ENCODE measurements at places on chromosomes 7 and 10.

GRCh38 chr7:104653825-104654401 is 325.5 kb downstream of the LHFPL3 start:
- DNase-seq: no peak

DNA sequence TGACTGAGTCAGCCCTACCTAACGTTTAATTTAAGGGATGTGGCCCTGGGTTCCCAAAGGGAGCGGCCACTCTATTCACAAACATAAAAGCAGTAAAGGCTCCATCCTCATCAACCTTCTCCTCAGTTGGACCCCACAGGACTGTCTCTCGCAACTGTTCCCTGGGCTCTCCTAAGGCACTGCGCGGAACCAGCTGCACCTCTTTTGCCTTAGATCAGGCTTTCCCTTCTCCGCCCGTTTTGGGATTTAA is 689 bp upstream of the GTPBP4 start:
- DNase-seq: no peak

DNA sequence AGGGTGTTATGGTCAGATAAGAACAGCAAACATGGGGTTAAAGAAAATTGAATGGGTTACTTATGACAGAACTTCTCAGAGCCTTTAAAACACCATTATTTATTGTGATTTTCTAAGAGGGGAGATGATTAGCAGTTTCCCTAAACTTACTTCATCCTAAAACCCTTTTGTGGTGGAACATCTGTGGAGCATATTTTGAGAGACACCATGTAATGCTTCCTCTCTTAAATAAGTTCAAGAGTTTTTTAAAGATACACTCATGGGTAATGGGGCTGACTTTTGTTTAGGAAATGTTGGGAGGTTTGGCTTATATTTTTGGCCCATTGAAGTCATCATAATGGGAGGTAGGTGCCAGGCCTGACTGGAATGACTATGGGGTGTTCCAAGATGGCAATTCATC is 8.4 kb upstream of the PDCD4 start:
- no peak for DNase-seq

GRCh38 chr10:23379686-23380085 is 35.1 kb upstream of the C10orf67 start:
- DNase-seq: no peak

DNA sequence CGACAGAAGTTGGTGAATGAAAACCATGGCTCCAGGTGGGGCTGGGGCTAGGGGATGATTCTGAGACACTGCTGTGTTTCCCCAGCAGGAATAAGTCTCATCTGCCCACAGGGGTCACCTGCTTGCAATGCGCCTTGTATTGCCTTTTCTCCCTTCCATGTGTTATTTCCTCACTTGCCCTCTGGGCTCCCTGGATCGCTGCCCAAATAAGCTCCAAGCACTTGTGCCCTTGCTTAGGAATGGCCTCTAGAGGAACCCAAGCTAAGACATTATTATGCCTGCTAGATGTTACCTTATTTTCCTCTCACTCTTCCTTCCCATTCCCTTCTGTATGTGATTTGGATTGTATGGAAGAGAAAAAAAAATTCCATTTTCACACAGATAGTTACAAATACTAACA is 24.8 kb upstream of the PLPP4 start:
- DNase-seq: no peak

DNA sequence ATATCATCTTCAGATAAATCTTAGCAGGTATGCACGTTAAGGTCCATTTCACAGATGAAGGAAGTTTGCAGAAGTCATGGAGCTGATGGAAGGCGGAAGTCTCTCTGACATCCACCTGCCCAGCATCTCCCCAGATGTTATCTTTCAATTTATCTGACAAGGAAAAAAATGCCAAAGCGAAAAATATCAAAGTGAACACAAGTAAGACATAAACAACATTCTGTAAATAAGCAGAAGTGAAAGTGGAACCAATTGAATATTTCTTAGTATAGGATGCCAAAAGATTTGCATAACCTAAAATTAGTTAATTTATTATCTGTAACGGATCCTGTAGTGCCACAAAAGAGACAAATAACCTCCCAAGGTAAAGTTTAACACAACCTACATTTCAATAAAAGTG is 73.6 kb upstream of the NEBL start:
- DNase-seq: no peak

- no peak for DNase-seq
These were observed 20.1 kb downstream of the IFIT3 start for GRCh38 chr10:89347701-89348457.

DNA sequence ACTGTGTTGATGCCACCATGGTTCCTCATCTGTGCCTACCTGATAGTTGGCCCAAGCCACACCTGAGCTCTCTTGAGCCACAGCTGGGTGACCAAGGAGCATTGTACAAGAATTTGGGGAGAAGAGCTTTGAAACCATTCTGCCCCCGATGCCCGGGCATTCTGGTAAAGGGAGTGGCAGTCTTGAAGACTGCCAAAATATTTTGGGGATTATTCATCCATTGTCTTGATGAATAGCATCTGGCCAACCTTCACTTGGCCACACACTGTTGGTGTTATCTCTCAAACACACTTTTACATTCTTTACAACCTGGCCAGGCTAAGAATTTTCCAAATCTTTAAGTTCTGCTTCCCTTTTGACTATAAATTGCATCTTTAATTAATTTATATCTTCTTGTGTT is 113.1 kb upstream of the PCBD1 start:
- no peak for DNase-seq

DNA sequence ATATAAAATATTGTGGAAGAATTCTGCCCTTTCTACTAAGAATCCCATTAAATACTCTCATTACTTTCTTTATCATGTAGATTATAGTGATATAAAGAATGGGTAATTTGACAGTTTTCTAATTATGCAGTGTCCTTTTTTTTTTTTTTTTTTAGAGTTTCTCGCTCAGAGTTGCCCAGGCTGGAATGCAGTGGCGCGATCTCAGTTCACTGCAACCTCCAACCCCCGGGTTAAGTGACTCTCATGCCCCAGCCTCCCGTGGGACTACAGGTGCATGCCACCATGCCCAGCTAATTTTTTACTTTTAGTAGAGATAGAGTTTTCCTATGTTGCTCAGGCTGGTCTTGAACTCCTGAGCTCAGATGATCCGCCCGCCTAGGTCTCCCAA is 1143.4 kb upstream of the SORCS1 start:
- no peak for DNase-seq

DNA sequence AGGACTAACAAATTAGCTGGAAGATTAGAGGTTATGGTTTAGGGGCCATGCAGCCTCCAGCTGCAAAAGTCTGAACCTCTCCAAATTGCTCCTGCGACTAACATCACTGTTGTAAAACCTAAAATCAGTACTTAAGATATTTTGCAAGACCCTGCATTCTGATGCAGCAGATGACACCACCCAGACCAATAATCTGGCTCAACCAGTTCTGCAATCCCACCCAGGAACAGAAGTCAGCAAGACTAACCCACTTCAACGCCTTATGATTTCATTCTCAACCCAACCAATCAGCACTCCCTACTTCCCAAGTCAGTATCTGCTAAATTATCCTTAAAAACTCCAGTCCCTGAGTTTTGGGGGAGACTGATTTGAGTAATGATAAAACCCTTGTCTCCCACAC is 250.8 kb upstream of the MBL2 start:
- DNase-seq: no peak

DNA sequence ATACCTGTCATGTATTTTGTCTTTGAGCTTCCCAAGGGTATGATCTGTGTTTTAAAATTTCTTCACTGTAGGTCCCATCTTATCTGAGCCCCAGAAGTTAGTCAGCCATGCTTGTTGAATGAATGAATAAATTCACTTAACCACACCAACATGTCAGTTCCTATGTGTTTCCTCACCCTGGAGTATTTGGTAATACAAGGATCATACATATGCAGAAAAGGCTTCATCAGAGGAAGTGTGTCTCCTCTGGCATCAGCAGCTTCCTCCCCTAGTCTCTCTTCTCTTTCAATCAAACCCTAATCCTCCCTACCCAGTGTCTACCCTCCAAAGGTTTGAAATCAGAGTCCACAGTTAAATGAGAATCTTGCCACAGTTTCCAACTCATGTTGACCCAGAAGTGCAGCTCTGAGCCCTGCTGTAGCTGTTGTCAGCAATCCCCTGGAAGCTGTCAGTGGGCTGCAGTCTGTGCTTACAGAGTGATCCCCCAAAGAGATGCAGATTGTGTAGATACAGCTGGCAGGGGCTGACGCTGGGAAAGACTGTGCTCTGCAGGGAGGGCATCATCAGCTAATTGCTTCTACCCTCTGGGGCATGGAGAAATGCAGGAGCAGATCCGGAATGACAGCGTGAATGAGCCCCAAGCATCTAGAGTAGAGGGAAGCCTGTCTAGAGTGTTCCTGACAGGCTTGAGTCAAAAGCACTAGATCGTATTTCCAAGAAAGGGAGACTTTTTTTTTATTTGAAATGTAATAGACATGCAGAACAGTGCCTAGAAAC is 105.0 kb upstream of the WDR11 start:
- no peak for DNase-seq

- DNase-seq: no peak
These were observed 115.0 kb downstream of the TAF3 start for GRCh38 chr10:7933262-7933661.

DNA sequence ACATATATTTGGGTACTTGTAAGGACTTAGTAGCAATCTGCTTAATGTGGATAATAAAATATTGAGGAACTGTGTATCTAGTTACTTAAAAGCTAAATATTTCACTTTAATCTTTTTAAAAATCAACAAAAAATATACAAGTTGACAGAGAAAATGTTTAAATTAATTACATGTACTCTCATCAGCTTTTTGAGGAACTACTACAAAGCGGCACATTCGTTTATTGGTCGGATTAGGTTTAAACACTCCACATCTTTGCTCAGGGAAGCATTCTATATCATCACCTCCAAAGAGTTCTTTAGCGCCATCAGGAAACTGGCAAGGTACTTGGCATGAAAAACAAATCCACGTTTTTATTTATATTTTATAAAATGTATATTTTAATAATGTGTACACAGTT is 1.6 kb downstream of the ATOH7 start:
- DNase-seq: no peak

GRCh38 chr10:35136263-35136815 is 9.7 kb downstream of the CREM start:
- DNase-seq: no peak

- DNase-seq: no peak
These were observed 282.8 kb upstream of the MGMT start for GRCh38 chr10:129184196-129184595.

DNA sequence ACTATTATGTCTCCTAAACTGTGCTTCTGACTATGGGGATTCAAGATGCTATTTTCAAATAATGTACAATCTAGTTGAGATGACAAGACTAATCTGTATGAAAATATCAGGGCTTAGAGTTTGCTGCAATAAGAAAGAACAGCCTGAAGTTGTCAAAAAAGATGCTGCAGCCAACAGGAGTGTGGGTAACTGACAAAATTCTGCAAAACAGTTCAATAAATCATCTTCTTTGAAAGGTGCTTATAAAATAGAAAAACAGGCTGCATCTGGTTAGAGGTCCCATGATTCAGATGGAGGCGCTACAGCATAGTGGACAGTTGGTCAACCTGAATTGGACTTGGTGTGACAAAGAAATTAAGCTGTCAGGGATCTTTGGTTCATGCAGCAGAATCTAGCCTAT is 511.0 kb downstream of the XPNPEP1 start:
- DNase-seq: no peak

DNA sequence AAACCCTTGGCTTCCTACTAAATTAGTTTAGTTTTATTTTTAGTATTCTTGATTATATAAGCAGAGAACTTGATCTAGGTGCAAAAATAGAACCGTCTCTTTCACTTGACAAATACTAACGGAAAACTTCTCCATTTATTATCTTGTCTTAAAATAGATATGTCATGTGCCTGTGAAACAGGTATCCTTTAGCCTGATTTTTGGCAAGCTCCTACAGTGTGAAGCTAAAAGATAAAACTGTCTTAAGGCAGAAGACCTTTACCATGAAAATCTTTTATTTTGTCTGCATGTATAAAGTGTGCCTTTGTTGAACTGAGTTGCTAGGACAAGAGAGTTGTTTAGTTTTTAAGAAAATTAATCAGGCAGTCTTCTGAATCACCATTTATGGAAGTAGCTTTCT is 90.6 kb downstream of the CYP51A1 start:
- no peak for DNase-seq

DNA sequence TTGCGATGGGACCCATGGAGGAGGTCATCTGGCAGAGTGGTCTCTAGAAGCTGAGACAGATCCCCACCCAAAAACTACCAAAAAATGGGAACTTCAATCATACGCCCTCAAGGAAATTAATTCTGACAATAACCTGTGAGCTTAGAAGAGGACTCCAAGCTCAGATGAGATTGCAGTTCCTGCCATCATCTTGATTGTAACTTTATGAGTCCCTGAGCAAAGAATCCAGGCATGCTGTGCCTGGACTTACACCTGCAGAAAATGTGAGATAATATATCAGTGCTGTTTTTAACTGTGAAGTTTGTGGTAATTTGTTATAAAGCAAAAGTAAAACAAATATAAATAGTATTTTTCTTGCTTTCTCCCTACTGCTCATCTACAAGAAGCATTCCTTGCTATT is 299.6 kb upstream of the MBL2 start:
- DNase-seq: no peak

DNA sequence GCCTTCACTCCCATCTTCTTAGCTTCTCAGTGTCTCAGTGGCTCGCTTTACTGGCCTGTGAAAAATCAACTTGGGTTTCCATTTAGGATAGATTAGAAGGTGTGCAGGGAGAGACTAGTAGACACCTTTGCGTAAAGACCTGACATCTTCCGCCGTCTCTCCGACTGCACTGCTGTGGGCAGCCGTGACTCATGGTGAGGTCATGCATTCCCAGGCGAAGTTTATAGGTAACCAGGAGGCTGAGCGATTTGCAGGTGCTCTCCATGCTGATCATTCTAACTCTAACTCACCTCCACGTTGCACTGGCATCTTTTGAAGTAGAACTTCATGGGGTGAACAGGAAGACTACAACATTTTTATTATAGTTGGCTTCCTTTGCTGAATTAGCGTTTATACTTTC is 68.0 kb upstream of the ZNF438 start:
- DNase-seq: no peak

GRCh38 chr10:129950676-129951075 is 13.4 kb downstream of the EBF3 start:
- no peak for DNase-seq

DNA sequence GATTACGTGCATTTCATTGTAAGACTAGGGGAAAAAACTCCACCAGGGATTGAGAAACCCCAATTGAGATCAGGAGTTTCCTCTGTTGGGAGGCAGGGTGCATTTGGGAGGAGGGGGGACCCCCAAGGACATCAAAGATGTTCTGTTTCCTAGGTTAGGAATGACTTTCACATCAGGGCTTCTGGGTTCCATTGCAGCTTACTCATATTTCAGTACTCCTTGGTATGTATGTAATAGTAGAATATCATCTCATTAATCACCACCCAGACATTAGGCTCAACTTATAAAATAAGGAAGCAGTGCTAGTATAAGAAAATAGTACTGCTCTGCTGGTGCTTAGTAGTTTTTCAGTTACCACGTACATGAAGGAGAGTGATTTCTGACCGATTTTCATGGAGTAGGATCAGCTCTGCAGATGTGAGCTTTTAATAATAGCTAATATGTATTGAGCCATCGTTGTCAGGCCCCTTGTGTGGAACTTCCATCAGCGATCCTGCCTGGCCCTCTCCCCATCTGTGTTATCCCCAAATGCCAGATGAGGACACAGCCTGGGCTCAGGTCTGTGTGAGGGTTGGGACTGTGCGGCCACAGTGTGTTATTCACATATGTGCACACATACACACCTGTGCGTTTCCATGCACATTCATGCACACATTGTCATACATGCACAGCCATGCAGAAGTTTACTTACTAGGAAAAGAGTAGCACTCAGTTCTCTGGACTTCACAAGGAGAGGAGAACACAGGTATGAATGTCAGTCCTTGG is 23.5 kb downstream of the UPP1 start:
- no peak for DNase-seq
